ENCODE measurements at places on chromosomes 6 and 20.

GRCh38 chr20:44967207-44967807 is 995 bp downstream of the STK4 start:
- DNase-seq: peak; percentile 73

GRCh38 chr6:1110164-1110563 is 201.7 kb upstream of the FOXQ1 start:
- DNase-seq: no peak

- no peak for DNase-seq
These were observed 29.6 kb downstream of the PAK5 start for GRCh38 chr20:9809271-9809670.

- DNase-seq: no peak
These were observed 75.9 kb downstream of the UTRN start for GRCh38 chr6:144361016-144361415.

DNA sequence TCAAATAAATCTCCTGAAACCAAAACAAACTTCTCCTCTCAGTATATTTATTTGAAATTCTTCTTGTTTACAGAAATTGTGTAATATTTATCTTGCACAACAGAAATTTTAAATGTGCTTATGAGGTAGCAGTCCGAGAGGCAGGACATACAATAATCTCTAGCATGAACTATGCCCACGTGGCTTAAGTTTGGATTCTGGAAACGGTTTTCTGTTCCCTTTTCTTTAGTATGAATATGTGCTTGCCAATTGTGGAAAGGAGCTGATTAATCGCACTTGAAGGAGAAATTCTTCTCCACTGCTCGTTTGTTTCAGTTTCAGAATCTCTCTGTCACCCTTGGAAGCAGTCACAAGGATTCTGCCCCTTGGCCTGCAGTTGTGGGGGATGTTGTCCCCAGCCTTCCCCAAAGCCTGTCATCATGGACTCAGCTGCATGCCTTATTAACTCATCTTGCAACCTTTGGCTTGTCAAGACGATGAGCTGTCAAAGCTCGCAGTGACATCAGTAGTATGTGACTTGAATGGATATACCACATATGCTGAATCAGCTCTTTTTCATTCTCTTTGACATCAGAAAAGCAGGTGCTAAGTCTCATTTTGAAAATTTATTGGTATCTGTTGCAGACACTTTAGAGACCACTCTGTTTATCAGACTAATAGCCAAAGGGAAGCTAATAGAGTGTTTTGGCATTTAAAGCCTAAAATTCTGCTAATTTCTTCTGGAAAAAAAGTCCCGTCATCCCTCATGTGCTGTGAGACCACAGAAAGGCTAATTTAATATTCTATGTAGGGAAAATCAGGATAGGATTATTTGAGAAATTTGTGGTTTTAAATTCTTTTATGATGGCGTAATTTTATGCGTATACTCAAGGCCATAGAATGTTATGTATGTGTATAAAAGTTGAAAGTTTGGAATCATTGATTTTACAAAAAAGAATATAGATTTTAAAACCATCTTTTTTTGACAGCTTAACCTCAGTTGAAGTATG is 186.8 kb downstream of the ARID1B start:
- no peak for DNase-seq

DNA sequence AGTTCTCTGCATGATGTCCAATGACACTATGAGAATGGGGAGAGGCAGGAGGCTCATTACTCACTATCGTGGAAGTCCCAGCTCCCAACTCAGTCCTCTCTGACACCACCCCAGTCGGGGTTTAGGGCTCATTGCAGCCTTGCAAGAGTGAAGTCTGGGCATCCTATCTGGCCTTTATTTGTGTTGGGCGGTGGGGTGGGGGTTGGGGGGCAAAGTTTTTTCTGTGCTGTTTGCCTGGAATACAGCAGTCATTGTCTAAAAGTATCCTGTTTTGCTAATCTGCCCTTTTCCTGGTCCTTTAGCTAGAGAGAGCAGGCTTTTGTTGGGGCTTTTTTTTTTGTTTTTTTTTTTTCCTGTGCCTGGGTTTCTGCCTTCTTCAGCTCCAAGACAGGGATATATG is 174.2 kb downstream of the MYLK4 start:
- DNase-seq: no peak

DNA sequence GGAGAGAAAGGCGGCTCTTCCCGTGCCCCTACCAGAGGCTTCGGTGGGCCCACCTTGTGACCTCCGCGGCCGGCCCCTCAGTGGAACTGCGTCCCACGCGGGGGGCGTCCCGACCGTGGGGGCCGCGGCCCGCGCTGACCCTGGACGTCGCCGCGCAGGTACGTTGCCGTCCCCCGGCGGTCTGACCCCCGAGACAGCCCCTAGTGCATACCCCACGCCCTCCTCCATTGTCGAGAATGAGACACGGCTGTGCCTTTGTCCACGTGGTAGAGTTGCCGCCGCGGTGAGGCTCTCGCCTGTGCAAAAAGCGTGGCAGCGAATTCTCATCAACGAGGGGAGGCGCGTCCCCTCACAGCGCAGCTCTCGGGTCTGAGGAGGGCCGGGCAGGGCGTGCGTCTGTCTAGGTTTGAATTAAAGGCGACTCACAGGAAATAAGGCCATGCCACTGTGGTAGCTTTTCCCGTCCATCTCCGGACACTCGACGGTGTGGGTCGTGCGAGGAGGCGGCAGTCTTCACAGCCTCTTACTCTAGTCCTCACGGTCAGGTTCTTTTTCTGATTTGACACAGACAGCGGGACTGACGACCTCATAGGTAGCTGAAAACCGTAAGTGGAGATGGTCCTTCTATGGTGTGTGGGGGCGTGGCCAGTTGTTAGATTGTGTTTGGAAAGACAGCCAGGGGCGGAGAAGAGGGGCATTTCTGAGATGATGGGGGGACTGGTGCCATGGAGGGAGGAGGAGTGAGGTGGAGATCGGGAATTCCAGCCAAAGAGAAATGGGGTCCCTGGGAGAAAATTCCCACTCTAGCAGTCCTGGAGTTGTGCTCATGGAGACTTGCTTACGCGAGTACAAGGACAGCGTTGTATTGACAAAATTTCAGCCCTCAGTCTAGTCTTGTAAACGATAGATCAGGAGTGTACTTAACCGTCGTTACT is 580 bp downstream of the NXT1 start:
- DNase-seq: peak; percentile 74

- no peak for DNase-seq
These were observed 629.8 kb upstream of the AGPAT4 start for GRCh38 chr6:161903584-161904212.

DNA sequence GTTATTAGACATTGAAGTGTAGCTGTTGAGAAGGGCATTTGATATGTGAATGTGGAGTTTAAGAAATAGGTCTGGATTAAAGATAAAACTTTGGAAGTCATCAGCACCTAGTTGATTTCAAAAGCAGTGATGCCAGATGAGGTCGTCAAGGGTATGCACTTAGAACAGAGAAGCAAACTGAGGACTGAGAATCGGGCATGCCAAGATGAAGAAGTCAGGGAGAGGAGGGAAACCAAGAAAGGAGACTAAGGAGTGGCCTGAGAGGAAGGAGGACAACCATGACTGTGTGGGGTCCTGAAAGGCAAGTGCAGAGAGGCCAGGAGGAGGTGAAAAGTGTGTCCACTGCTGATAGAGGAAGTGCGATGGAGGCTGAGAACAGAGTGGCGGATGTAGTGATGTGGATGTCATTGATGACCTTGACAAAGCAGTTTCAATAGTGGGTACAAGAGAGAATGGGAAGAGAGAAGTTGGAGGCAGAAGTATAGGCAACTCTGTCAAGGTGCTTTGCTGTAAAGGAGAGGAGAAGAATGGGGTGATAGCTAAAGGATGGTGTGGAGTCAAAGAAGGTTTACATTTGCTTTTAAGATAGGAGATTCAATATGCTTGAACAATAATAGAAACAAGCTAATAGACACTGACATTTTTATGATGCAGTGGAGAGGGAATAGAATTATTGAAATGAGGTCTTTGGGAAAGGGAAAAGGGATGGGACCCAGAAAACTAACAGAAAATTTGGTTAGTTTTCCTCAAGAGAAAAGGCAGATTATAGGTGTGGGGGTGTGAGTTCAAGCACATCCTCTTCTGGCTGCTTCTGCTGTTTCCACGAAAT is 139.7 kb upstream of the TMEM170B start:
- DNase-seq: no peak

DNA sequence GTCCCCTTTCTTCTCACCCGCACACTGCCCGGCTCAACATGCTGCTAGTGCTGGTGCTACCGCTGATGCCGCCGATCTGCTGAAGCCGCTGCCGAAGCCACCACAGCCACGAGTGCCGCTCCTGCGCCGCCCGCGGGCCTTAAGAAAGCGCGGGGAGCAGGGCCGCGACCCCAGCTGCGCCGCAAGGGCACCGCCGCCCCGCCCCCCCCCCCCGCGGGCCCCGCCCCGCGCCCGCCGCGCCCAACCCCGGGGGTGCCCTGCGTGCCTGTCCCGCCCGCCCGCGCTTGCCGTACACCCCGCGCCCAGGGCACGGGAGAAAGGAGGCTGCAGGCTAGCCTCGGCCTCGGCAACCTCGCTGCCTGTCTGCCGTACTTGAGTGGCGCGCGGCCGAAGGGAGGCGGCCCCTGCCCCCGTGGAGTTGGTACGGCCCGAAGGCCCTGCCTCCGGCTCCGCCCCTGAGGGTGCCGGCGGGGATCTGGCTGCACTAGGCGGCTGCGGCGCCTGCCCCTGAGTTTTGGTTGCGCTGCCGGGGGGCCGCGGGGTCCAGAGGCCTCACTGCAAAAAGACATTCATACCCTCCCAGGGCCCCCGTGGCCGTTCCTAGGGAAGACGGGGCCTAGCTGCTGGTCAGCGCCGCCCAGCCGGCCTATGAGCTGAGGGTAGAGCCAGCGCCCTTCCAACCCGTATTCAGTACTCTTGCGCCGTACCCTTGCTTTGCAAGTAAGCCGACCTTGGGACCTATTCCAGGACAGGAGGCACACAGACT is at the start of gene SOD2:
Gene SOD2 (minus strand): TSS at position 114 of the 766 bp plus-strand sequence. CDS start 74 bp downstream, at position 40.
- DNase-seq: peak; percentile 88

GRCh38 chr6:107769053-107769658 is 55.0 kb downstream of the SCML4 start:
- DNase-seq: no peak

- DNase-seq: no peak
These were observed 5.9 kb downstream of the SRSF12 start for GRCh38 chr6:89111933-89112332.

GRCh38 chr6:161949531-161949930 is 675.7 kb upstream of the AGPAT4 start:
- DNase-seq: no peak

GRCh38 chr20:32304131-32304746 is 26.8 kb downstream of the KIF3B start:
- no peak for DNase-seq

- no peak for DNase-seq
These were observed 66.7 kb downstream of the SMOC2 start for GRCh38 chr6:168507730-168508129.

DNA sequence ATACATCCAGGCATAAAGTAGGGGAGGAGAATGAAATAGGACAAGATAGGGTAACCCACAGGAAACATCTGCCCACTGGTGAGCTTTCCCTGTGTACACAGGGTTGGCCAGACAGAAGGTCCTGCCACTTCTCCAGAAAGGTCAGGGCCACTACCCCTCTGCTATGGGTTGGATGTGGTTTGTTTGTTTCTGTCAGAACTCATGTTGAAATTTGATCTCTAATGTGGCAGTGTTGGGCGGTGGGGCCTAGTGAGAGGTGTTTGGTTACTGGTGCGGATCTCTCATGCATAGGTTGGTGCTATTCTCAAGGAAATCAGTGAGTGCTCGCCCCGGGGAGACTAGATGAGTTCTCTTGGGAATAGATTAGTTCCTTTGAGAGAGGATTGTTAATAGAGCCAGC is 15.6 kb upstream of the MAS1 start:
- DNase-seq: no peak

GRCh38 chr6:139143111-139143510 is 8.2 kb downstream of the HECA start:
- no peak for DNase-seq

All from CD4-positive, alpha-beta T cell treated with Interleukin-12 subunit alpha and Interleukin-12 subunit beta, for 1 hour (primary cell).